ENCODE measurements at places on chromosomes 7 and 10.

DNA sequence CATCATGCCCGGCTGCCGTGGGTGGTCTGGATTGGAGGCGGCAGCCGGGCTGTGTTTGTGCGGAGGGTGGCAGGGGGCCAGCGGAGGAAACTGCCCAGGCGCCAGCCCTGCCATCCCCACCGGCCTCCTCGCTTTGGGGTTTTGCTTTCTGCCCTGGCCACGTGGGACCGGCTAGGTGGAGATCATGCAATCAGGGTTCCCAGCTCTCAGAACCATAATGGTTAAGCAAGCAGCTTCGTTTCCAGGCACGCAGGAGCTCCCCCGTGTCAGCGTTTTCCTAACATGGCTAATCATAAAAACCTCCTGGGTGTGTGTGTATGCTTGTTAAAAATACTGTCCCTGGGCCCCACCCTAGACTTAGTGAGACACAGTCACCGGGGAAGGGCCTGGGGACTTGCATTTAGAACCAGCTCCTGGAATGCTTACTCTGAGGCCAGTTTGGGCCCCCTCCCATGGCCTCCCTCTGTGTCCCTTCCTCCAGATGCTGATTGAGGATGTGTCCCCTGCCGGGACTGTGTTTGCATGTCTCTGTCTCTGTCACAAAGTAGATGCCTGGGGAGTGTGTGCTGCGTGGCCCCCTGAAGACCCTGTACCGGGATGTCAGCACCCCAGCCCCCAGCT lies 119.3 kb downstream of the CUX1 start:
- DNase-seq = no peak

DNA sequence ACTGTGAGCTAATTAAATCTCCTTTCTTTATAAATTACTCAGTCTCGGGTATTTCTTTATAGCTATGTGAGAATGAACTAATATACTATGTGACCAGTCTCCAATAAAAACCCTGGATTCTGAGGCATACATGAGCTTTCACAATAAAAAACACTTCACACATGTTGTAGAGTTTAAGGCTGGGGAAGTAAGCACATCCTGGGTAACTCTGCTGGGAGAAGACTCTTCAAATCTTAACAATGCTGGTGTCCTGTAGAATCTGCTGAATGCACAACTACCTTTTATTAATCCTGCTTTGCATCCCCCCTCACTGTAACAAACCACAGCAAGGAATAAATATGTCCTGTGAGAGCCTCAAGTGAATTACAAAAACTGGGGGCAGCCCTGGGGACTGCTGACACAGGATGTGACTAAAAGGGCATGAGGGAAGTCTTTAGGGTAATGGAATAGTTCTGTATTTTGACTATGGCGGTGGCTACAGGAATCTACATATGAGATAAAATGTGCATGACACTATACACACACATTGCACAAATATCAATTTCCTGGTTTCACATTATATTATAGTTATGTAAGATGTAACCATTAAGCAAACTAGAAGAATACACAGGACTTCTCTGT lies 45.1 kb upstream of the KCTD7 start:
- no peak for DNase-seq

- no peak for DNase-seq
Measured at GRCh38 chr10:6256439-6256838, 53.7 kb downstream of the PFKFB3 start.

- DNase-seq = peak; percentile 74
Measured at GRCh38 chr7:151083071-151083823, at the start of gene TMUB1. TSS of gene TMUB1 (minus strand) at chr7:151083493. CDS start at chr7:151082563, 930 bp downstream.

GRCh38 chr7:956031-956430 lies 1.6 kb upstream of the ADAP1 start:
- DNase-seq = no peak

GRCh38 chr7:37441816-37442215 lies 6.8 kb downstream of the ELMO1 start:
- DNase-seq = no peak

DNA sequence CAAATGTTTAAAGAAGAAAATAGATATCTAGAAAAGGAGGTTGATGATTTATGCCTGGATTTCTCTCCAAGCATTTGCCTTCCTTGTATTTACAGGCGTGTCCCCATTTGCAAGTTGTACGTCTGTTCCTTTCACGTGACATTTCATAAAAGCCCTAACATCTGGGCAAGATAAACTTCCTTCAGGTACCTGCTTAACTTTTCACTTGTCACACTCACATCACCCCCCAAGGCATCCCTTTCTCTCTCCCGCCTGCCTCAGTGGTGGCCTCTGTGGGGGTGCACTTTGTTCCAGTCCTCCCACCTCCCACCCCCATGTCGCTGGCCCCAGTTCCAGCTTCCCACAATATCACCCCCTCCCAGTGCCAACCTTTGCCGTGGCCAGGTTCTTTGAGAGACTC lies 6.7 kb downstream of the TWIST1 start:
- no peak for DNase-seq

GRCh38 chr7:47670729-47671128 lies 88.8 kb upstream of the TNS3 start:
- no peak for DNase-seq

GRCh38 chr10:1424648-1425047 lies 312.7 kb downstream of the ADARB2 start:
- no peak for DNase-seq

DNA sequence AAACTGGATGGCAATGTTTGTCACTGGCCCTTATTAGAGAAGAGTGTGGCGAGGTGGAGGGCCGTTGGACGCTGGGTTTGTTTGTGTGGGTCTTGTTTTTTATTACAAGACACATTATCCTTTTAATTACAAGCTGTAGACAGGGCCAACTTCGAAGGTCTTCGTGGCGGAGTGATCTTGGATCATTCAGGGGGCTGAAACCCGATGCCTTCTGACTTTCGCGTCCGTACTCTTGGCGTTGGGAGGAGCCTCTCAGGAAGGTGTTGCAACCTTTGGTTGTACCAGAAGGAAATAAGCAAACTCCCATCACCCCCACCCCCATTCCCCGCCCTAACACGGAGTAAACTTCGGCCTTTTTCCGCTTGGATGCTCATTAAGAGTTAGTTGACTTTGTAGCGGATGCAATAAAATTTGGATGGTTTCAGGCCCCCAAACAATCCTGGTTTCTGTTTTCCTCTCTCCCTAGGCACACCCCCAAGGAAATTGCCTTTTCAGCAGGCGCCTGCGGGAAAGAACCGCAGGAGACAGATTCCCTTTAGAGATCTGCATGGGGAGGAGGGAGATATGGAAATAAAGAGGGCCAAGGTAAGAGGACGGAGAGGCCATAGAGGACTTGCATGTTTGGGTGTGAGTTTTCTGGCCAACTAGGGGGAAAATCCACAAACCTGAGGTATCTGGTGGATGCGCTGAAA lies 294.5 kb upstream of the NFE2L3 start:
- no peak for DNase-seq

DNA sequence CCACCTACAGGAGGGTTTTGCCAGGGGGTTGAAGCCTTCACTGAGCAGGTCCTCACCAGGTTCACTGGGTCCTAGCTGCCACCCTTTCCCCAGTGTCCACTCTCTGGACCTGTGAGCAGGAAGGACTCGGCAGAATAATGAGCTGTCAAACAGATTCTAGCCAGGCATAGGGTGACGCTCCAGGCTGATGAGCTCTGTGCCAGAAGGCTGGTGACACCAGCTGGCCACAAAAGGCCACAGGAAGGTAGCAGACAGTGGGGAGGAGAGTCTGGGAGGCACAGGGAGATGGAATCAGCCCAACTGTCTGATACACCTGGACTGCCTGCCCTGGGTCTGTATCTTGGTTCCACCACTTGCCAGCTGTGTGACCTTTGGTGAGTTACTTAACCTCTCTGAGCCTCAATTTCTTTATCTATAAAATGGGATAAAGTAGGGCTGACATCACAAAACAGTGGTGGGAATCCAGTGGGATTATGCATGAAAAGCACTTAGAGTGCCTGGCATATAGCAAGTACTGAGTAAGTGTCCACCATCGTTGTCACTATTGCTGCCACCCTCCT lies 26.7 kb upstream of the NDST2 start:
- DNase-seq = no peak

GRCh38 chr7:105876091-105876963 lies at the start of gene ATXN7L1:
TSS of gene ATXN7L1 (minus strand) at chr7:105876599. CDS start at chr7:105876558, 41 bp downstream.
- peak; percentile 85 for DNase-seq

GRCh38 chr10:115975506-115975905 lies 297.5 kb downstream of the GFRA1 start:
- DNase-seq = no peak

DNA sequence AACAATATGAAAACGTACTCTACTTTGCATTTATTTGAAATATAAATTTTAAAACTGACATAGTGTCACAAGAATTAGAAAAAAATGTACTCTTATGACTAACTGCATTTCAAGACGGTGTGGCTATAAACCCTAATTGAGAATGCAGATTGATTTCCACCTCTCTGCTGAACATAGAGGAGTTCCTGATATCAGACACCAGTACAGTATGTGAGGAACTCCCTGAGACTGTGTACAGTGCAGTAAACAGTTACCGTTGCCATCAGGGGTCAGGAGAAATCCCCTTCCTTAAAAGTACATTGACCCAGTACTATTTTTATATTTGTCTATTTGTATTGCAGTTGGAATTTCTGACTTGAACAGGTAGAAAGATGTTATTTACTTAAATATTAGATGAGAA lies 61.8 kb upstream of the DKK1 start:
- no peak for DNase-seq

DNA sequence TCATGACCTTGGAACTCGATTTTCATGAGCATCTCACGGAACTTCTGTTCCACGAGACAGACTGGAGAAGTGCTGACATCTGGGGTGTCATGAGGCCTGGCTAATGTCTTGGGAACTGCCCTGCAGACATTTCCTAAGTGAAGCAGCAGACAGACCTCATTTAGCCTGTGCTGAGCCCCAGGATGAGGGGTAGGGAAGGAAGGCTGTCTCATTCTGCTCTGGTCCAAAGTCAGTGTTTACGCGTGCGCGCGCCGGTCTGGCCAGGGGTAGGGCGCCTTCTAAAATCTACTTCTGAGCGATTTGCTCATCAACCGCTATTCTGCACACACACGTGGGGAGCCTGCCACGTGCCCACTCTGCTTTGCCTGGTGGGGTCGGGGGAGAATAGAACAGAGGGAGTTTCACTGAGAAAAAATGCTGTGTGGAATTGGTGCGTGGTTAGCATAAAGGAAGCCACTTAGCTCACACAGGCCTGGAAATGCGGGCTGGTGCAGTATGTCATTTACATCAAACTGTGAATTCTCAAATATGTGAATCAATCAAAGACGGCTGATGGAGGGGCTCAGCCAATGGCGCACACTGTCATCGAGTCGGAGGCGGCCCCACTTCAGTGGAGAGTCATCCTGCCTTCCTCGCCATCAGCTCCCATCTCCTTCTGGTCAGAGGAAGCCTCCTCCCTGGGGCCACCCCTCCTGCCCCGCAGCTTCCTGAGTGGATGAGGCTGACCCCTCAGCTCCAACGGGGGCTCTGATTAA lies 335.1 kb downstream of the ADARB2 start:
- no peak for DNase-seq

DNA sequence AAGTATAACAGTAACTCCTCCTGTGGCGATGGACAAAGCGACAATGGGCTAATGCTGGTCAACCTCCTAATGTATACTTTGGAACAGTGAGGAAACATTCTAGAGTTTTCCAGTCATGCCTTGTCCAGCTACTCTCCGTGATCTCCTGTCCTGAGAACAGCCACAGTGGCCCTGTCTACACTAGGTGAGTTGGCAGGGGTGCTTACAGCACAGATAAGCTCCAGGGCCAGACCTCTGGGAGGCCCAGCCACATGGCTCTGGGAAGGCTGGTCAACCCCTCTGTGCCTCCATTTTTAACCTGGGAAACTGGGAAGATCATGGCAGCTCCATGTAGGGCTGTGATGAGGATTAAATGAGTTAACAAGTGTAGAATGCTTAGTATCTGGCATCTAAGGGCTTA lies 57.0 kb downstream of the CLEC2L start:
- DNase-seq = no peak

DNA sequence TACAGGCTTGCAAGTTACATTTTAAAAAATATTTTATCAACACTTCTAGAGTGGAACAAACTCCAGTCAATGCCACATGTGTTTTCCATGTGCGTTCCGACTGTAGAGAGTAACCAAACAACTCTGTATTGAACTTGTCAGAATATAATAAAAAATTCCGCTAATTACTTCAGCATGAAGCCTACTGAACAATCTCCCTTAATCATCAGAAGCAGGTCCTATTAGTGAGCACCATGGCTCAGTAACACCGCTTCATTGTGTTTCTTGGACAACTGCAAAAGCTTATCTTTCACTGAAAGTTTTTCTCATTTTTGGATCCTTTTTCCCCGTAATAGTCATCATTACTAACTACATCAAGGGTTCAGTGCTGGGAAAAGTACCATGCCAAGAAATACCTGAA lies 117.0 kb downstream of the MKX start:
- DNase-seq = no peak
